ENCODE measurements at places on chromosomes 1 and 21.

GRCh38 chr1:147804942-147805723 is 44.7 kb upstream of the GJA5 start:
- no peak for DNase-seq

DNA sequence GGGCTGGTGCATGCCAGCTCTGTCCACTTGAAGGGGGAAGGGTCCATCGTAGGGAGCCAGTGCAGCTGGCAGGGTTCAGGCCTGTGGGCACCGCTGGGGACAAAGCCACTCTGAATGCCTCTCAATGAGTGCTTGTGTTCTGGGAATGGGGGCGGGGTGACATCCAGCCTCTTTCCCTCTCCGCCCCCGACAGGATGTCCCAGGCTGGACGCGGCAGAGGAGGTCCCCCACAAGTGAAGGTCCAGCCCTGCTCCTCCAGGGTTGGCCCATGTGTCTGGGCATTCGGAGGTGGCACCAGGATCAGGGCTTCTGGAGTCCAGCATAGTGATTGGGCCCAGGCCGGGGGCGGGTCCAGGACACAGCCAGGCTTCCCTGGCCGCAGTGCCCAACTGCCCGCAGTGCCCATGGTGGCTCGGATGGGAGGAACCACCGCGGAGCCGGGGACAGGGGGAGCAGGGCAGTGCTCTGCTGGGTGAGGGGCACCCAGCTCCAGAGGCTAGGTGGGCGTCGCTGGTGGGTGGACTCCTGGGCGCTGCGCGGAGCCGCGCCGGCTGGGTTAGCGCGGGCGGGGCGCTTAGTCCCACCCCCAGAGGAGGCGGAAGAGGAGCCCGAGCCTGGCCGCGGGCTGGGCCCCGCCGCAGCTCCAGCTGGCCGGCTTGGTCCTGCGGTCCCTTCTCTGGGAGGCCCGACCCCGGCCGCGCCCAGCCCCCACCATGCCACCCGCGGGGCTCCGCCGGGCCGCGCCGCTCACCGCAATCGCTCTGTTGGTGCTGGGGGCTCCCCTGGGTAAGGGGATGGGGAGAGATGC is at the start of gene SHISA4:
Gene SHISA4, plus strand, starts transcription at position 617 of the 808 bp plus-strand sequence. Its CDS starts 97 bp downstream, at position 714.
- DNase-seq, result peak; percentile 84

- no peak for DNase-seq
These were observed 311.5 kb upstream of the DEPDC1 start for GRCh38 chr1:68808351-68808750.

DNA sequence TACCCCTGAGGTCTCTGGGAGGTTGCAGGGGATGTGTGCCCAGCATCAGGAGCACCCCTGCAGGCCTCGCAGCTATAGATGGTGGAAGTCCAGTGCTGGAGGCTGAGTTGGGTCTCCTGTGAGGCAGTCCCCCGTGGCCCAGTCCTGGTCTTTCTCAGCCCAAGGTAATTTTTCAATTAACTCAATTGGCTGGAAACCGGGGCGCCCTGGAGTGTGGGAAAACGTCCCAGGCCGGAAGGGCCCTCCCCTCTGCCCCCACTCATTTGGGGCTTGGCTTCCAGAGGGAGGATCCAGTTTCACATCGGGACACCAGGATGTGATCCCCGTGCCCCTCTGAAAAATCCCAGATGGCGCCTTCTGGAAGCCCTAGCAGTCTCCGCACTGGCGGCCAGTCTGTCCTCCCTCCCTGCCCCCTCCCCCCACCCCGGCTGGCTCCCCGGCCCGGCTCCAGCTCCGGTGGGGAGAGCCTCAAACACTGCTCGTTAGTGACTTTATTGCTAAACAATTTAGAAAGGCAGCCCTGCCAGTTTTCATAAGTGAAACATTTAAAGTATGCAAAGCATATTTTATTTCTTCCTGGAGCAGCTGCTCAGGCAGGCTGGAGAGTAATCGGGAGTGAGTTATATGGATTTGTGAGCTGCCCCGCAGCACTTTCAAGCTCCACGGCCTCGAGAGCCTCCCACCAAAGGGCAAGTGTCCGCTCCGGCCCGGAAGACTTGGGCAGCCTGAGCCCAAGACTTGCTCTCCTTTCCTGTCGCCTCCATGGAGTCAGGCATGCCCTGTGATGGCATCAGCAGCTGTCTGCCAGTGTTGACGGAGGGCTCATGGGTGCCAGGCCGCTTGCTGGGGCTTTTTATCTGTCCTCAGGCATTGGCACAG is 208.2 kb upstream of the TMEM51 start:
- no peak for DNase-seq

- DNase-seq, result no peak
These were observed 91.6 kb downstream of the TBX19 start for GRCh38 chr1:168372307-168372706.

- no peak for DNase-seq
These were observed 55.0 kb downstream of the KAZN start for GRCh38 chr1:14653461-14653960.

GRCh38 chr1:216261631-216262030 is 161.6 kb downstream of the USH2A start:
- DNase-seq, result no peak

GRCh38 chr1:24152631-24153494 is 9.9 kb upstream of the IL22RA1 start:
- no peak for DNase-seq

DNA sequence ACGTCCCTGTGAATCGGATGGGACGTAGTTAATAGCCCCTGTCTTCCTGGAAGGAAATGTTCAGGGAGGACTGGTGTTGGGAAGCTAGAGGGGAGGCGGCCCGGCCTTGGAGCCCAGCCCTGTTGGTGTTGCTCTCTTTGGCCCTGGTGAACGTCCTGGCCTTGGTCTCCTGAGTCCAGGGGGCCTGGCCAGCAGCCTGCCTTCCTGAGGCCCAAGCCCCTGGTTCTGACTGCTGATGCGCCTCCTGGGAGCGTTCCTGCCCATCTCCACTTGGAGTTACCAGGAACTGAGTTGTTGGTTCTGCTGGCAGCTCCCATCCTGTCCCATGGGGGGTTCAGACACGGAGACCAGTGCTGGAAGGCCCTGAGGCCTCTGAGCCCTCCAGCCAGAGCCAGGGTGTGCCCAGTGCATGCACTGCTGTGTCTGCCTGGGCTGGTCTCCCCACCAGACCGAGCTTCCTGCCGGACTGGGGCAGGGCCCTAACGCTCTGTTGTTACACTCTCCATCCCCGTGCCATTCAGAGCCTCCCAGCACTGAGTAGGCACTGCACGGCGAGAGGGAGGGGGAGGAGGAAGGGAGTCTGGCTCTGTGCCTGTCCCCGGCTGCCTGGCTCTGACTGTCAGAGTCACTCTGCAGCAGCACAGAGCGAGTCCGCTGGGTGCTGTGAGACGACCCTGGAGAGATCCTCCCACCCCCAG is 382.5 kb upstream of the VAMP3 start:
- DNase-seq, result peak; percentile 65

- DNase-seq, result no peak
These were observed 76.7 kb downstream of the PRDM16 start for GRCh38 chr1:3145532-3146325.

DNA sequence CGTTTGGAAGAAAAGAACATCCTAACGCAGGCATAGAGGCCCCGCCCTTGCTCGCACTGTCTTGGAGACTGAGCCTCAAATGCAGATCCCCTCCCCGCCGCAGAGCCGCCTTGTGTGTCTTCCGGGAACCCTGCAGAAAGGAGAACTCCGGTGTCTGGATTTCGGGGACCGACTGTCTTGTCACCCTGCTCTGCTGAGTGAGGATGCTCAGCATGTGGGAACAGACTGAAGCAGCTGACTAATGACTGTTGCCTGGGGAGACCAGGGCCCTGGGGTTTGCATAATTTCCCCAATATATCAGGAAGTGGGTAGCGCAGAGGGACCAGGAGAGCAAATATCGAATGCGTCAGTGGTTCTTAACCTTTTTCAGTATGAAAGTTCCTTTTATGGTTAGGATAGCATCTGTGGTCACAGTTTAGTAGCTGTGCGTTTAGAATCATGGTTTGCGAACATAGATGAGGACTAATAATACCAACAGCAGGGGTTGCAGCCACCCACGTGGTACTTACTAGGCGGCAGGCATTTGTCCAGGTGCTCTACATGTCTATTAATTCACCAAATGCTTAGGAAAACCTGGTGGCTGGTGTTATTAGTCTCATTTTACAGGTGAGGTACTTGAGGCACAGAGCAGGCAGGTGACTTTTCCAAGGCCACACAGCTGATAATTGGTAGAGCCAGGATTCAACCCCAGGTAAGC is 14.3 kb downstream of the GPR137B start:
- DNase-seq, result no peak

DNA sequence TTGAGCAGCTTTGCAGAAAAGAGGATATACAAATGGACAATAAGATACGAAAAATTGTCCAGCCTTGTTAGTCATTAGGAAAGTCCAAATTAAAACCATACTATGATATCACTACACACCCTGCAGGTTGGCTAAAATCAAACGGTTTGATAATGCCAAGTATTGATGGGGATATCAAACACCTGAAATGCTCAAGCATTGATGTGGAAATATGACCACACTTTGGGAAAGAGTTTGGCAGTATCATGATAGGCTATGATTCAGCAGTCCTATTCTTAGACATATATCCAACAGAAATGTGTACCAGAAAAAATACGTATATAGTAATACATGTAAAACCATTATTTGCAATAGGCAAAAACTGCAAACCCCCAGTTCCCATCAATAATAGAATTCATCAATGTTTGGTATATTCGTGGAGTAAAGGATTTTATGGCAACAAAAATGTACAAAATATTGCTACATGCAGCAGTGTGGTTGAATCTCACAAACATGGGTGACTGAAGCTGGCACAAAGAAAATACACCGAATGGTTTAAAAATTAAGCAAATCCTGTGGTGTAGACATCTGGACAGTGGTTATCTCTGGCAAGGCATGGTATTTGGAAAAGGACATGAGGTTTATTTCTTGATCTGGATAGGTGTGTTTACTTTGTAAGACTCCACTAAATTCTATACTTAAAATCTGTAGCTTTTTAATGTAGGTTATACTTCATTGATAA is 243.2 kb downstream of the FGGY start:
- DNase-seq, result no peak

DNA sequence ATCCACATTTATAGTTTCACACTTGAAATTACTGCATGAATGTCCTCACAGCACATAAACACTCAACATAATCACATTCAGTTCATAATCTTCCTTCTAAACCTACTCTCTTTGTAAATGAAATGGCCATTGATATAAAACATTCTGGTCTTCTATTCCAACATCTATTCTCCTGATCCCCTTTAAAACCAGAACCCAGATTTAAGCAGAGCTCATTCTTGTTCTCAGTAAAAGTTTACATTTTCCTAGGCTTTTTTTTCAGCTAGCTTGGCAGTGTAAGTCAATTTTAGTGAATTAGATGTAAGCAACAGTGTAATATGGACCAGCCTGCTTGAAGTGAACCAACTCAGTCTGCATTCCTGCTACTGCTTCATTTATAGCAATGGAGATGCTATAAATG is 460.7 kb upstream of the RGS18 start:
- no peak for DNase-seq

GRCh38 chr1:11649624-11650330 is 4.5 kb downstream of the FBXO2 start:
- DNase-seq, result no peak

DNA sequence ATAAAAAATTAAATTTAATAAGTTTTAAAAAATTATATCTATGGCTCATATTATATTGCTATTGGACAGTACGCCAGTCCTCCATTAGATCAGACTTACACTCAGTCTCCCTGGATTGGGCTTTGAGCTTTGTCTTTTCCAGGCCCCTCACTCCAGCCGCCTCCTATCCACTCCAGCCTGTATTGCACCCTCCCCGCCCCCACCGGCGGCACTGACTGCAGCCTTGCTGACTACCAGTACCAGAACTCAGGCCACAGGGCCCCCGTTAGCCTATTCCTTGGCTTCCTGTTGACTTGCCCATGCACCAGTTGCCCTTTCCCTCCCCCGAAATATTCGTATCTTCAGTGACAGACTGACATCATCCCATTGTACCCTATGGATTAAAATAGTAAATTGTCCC is 127.9 kb downstream of the CSMD2 start:
- DNase-seq, result peak; percentile 60

- no peak for DNase-seq
These were observed 47.3 kb downstream of the UBIAD1 start for GRCh38 chr1:11320153-11320936.

DNA sequence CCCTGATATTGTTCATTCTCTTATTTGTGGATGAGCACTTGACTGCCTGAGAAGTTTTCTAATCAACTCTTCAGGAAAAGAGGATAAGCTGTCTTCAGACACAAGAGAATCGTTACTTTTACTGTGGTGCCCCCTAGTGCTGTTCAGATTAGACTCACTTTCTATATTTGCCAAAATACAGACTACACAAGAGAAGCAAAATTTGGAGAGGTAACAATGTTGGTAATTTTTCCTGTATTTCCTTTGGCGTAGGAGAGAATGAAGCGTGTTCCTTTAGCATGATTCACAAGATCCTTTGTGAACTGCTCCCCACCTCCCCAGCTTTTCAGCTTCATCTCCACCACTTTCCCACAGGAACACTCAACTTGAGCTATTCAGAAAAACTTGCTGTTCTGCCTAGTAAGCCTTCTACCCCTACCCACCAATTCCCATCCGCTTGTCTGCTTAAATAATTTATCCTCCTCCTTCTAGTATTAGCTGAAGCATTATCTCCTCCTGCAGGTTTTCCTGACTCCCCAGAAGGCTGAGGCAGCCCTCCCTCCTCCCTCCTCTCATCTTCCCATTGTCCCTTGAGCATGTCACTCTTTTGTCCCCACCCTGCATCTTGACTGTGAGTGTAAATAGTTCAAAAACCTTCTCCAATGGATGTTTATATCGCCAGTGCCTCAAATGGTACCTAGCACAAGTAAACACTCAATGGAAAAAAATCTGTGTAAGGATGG is 4.5 kb downstream of the TNFSF4 start:
- DNase-seq, result no peak

- DNase-seq, result no peak
These were observed 38.6 kb downstream of the C8B start for GRCh38 chr1:56927171-56927570.

GRCh38 chr1:245484176-245484575 is 329.4 kb downstream of the KIF26B start:
- DNase-seq, result no peak

DNA sequence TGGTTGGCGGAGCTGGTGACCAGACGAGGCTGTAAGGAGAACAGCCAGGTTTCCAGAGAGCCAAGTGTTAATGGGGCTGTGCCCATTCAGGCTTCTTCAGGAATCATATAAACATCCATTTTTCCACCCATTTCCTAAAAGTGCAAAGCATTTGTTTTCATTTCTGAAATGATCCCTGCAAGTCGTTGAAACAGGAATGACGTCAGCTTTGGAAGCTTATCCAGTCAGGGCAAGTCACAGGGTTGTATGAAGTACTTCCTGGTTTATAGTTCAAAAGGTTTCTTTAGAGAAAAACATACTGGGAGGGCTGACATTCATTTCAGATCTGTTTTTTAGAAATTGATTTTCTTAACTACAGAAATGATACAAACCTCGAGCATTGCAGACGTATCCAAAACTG is 29.2 kb downstream of the IGSF5 start:
- DNase-seq, result no peak

GRCh38 chr1:209059981-209060380 is 523.5 kb upstream of the CAMK1G start:
- DNase-seq, result no peak

GRCh38 chr1:56688522-56689026 is 43.5 kb downstream of the PRKAA2 start:
- DNase-seq, result no peak
